ENCODE measurements at places on chromosomes 1 and 21.

GRCh38 chr1:111924786-111925185 is 64.7 kb downstream of the KCND3 start:
- DNase-seq: no peak

DNA sequence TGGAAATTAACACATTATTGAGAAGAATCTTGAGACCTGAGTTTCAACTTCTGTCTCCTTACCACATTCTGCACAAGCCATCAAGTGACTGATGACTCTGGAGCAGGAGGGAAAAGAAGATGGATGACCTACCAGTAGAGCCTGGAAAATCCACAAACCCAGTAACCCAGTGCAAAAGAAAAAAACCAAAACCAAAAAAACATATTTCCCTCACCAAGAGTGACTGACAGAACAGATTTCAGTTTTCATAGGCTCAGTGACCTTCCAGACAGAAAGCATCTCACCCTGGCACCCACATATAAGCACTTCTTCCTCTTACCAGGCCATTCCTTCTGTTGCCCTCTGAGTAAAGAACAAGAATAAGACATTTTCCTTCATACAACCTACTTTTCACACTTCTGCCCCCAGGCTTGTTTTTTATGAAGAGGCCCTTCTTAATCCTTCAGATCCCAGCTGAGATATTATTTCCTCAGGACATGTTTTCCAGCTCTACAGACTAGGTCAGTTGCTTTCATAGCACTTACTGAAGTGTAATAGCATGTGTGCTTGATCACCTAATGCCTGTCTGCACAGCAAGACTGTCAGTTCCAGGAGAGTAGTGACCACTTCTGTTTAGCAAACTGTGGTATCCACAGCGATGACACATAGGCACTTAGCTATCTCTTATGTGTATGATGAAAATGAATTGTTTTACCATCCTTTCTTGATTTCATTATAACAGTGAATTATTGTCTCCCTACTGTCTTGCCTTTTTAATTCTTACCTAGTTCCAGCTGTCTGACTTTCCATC is 4.0 kb downstream of the TSACC start:
- DNase-seq: no peak

DNA sequence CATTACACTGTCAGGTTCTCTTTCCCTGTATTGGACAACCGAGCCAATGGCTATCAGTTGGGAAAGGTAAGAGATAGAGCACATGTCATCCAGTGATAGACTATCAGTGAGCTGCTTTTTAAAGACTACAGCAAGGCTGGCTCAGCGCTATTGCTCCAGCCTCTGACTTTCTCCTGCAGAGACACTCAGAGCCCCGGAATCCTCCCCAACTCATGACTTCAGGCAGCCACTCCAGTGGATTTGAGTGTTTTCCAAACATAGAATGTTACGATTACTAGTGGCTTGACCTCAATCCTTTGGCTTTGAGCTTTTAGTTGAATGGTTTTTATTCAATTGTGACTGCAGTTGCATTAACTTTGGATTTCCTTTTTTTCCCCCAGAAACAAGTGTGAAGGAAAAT is 331.9 kb downstream of the DISC1 start:
- no peak for DNase-seq

DNA sequence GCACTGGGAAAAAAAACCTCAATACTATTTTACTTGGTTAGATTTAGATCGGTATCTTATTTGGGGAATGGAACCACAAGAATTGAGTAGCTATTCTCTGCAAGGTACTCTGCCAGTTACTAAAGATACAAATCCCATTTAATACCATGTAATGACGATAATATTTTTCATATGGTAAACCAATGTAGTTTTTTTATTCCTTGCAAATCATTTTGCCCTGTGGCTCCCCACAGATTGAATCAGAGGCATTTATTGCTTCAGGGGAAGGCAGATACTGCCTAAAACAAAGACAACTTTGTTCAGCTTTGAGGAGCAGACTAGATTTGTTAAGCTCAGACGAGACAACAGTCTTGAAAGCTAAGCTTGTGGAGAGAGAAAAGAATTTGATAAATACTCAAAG is 226.7 kb upstream of the RUNX1 start:
- DNase-seq: no peak

DNA sequence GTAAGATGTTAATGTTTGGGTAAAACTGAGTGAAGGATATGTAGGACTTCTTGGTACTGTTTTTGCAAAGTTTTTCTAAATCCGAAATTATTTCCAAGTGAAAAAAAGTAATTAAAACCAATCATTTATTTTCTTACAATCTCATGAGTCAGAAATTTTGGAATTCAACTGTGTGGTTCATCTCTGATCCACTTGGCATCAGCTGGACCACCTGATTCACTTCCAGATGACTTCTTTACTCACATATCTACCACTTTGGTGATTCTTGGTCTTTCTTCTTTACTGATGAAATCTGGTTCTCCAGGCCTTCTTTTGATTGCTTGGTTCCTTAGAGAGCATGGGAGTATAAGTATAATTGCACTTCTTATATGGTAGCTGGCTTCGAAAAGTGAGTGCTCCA is 254.9 kb upstream of the CACYBP start:
- no peak for DNase-seq

GRCh38 chr1:240091614-240092300 is at the start of gene FMN2:
Gene FMN2 (plus strand): TSS chr1:240091883. CDS start chr1:240092110, 227 bp downstream.
- no peak for DNase-seq

DNA sequence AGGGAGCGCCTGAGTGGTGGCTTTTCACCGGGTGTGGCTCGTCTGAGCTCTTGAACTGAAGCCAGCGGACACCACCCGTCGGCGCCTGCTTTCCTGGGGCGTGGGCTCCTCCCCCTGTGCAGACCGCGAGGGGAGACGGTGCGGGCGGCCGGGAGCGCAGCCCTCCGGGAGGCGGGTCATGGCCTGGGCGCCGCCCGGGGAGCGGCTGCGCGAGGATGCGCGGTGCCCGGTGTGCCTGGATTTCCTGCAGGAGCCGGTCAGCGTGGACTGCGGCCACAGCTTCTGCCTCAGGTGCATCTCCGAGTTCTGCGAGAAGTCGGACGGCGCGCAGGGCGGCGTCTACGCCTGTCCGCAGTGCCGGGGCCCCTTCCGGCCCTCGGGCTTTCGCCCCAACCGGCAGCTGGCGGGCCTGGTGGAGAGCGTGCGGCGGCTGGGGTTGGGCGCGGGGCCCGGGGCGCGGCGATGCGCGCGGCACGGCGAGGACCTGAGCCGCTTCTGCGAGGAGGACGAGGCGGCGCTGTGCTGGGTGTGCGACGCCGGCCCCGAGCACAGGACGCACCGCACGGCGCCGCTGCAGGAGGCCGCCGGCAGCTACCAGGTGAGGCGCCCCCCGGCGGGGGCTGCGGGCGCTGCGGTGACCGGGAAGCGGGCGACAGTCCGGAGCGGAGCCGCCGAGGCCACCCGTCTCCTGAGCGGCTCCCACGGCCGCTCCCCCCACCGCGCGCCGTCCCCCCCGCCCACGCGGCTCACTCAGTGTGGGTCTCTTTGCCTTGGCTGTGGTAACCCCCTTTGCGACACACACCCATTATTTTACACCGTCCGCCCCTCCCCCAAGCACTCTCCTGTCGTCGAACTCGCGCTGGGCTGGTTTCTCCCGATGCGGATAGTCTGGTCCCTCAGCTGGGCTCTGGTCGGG is at the start of gene TRIM58:
Gene TRIM58 (plus strand): TSS at position 119 of the 916 bp plus-strand sequence. CDS start 60 bp downstream, at position 179.
- peak; percentile 7 for DNase-seq

- DNase-seq: no peak
Measured at GRCh38 chr1:200176798-200177197, 149.3 kb downstream of the NR5A2 start.

GRCh38 chr1:172561252-172561651 is 28.3 kb downstream of the SUCO start:
- no peak for DNase-seq

DNA sequence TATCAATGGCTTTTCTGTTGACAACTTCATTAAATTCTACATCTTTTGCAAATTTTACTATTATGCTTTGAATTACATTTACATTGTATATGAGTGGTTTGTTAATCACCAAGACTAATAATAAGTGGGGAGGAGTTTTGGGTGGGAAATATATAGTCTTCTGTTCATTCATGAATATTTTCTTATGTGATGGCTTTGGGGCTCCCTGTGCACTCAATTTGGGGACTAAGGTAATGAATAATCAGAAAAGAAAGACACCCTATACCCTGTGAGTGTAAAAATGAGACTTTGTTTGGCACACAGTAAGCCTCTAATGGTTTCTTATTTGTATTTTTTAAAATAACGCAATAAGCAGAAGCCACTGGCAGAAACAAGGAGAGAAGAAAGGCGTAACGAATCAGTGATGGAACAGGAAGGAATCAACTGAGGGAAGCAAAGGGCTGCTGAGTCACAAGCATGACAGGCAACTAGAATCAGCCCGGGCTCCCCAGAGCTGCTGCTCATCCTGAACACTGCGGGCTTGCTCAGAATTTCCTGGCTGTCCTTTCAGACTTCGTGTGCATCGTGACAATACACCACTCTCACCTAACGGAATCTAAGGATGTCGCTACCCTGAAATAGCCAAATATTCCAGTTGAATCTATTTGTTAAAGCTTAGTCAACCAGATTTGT is 20.8 kb upstream of the RGS2 start:
- DNase-seq: no peak

DNA sequence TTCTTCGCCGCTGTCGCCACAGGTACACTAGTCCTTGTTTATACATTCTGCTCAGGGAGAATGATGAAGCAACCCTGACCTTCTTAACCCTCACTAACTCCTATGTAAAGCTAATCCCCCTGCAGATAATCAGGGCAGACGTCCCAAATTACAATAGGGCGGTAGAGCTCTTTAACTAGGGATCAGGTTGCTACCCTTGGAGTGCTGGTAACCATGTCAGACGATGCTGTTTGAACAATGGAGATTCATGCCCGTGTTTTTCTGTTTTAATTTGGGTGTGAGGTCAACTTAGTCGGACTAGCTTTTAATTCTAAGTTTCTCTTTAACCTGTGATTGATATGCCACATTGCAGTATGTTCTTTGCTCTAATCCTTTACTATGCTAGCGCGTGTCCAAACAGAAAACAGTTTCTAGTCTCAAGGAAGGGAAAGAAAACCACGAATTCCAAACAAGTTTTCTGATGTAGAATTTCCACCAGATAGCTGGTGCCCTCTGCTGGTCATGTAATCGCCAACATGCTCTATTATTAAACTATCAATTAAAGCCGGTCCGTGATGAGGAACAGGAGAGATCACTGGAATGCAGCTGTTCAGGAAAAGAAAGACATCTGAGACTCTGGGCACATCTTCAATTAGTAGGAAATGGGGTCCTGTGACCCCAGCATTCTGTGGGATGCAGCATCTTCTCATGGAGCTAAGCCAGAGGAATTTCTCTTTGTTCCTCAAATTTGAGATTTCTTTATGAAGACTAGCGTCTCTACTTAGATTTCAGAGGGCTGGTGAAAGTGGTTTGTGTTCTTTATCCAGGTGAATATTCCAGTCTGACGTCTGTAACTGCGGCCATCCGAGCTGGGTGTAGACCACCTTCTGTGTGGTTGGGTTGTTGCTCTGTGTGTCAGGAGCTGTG is 18.3 kb upstream of the VAMP3 start:
- peak; percentile 48 for DNase-seq

GRCh38 chr1:5393603-5394002 is 598.6 kb downstream of the NPHP4 start:
- no peak for DNase-seq

- no peak for DNase-seq
Measured at GRCh38 chr1:11444907-11445306, 34.0 kb upstream of the DISP3 start.

- no peak for DNase-seq
Measured at GRCh38 chr1:185207170-185207569, 50.2 kb downstream of the SWT1 start.

DNA sequence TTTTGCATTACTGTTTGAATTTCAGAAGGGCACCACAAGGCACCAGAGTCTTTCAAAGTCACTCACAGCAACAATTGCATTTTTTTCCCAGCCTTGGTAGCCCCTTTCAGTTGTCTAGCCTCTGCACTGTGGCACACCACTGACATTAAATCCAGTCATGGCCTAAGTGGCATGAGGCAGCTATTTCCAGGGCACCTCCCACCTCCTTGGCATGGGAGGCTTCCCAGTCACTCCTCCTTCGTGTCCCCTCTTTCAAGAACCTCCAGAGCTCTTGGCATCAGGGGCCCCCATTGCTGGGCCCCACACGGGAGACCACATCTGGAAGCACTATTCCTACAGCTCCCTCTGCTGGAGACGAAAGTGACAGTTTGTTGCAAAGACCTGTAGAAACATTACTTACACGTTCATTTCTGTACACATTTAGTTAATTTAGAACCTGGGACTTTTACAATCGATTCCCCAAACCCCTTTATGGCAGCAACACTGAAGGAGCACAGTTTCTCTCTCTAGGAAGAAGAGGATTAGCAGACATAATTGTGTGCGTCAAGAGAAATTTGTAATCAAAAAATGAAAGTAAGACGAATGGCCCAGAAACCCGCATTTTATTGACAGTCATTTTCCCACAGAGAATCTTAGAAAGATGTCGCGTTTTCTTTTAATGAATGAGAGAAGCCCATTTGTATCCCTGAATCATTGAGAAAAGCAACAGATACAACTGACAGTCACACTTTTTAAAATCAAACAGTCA is 5.7 kb upstream of the CHD5 start:
- DNase-seq: no peak

DNA sequence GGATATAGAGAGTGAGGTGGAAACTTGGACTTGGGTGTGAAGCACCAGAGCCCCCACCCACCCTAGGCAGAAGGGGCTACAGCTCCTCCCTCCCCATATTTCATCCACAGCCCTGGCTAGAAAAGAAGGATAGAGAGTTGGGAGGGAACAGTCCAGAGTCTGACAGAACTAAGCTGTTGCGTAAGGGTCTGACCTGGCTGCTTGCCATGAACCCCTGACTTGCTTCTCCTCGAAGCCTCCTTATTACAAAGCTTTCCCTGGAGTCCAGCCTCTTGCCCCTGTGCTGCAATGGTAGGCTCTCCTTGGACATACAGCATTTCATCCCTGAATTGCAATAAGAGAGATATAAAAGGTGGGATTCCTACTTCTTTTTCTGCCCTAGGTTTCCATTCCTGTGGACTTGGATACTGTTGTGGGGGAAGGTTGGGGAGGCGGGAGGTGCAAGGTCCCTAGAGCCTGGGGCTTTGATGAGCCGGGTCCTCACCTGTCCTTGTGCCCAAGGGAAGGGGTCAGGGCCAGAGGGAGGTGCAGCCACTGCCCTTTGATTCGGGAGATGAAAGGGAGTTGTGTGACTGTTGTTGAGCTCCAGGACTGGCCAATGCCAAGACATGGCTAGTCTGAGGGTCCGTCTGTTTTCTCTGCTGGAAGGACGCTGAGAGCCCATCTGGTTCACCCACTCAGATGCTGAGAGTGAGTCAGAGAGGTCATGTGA is 2.7 kb downstream of the RHBG start:
- DNase-seq: no peak
